ENCODE measurements at places on chromosomes 7 and 10.

DNA sequence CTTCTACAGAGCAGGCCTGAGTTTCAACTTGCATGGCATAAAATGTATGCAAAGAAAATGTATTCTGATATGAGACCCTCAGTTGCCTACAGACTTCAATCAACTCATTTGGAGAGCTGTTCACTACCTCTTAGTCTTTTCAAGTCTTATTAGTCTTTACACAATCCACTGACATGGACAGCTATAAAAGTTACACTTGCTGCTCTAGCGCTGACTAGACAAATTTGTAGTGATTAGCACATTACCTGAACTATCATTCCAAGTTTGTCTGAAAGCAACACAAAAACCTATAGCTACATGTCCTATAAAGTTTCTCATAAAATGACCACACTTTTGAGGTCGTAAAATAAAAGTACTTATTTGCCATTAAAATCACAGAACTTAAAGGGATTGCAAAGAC is 83.9 kb downstream of the PARD3 start:
- DNase-seq, result no peak

DNA sequence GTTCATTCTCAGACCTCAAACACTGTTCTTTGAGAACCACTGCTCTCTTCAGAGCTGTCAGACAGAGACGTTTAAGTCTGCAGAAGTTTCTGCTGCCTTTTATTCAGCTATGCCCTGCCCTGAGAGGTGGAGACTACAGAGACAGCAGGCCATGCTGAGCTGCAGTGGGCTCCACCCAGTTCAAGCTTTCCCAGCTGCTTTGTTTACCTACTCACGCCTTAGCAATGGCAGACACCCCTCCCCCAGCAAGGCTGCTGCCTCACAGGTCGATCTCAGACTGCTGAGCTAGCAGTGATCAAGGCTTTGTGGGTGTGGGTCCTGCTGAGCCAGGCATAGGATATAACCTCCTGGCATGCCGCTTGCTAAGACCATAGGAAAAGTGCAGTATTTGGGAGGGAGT is 80.5 kb upstream of the CYP2C9 start:
- DNase-seq, result no peak

- DNase-seq, result no peak
Observed at GRCh38 chr10:83680470-83680891, 458.8 kb upstream of the GHITM start.

- no peak for DNase-seq
Observed at GRCh38 chr7:111788286-111789047, 226.2 kb upstream of the IMMP2L start.

- no peak for DNase-seq
Observed at GRCh38 chr10:72756674-72757385, 64.9 kb downstream of the MCU start.

DNA sequence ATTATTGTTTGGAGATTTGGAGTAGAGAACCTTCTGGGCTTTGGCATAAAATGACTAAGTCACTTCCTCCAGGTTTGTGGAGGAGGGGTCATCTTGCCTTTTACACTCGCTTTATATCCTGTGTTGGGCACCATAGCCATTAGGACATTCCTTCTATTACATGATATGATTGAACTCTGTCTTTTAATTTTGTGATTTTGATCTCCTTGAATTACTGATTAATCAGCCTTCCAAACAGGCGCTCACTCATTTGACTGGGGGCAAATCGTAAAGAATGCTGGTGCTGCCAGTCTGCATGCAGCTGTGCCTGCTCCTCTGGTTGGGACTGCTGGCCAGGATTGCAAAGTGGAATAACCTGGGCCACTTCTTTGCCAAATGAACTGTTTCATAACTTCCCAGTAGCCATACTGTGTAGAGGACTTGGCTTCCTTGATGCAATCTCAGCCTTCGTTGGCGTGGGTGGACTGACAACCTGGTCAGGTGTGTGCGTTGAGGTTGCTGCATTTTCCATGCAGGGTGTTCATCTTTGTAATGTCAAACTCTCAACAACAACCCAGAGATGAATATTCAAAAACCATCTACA is 65.9 kb upstream of the RAB11FIP2 start:
- no peak for DNase-seq

GRCh38 chr7:517774-518629 is 1.6 kb downstream of the PDGFA start:
- no peak for DNase-seq

- DNase-seq, result no peak
Observed at GRCh38 chr7:129465080-129465479, 30.8 kb downstream of the STRIP2 start.

DNA sequence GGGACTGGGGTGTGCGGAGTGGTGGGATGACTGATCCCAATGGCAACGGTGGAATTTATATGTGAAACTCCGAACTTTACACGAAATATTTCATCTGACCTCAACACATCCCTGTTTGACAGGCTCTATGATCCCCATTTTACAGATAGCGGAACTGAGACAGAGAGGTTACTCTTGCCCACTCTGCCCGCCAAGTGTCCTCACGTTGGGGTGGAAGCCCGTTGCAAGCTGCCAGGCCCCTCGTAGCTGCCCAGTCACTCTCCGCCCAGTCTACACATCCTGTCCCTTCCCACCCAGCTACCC is 397 bp upstream of the NFE2L3 start:
- no peak for DNase-seq

GRCh38 chr10:8430321-8430720 is 375.8 kb downstream of the GATA3 start:
- DNase-seq, result no peak

DNA sequence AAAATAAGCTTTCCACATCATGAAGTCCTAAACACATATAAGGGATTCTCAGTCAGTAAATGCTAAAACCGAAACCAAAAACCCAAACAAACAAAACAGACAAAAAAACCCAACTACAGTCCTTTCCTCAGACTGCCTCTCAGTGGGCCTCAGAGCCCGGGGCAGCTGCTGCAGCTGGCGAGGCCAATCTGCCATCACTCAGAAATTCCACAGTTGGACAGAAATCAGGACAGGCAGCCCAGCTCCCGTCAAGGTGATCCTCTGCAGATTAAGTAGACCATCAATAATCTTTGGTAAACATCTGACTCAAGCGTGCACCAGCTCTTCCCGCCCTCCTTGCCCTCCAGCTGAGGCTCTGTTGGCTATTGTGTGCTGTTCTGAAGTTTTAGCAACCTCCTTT is 142.2 kb downstream of the ATXN7L1 start:
- DNase-seq, result no peak

Data from non-pigmented ciliary epithelial cell (primary cell).